ENCODE measurements at places on chromosomes 1 and 21. TPM values are rescaled to one million over a fixed set of nuclear protein-coding genes. Genes with fewer than 3 reads are reported as not detected.
A peak's percentile ranks its signal among the peaks of the same experiment; 100 is the strongest.

- DNase-seq: peak; percentile 86
Observed at GRCh38 chr1:5637171-5637570, 355.1 kb downstream of the NPHP4 start.

- DNase-seq: no peak
Observed at GRCh38 chr21:45830221-45830640, 151.3 kb upstream of the COL6A1 start.

DNA sequence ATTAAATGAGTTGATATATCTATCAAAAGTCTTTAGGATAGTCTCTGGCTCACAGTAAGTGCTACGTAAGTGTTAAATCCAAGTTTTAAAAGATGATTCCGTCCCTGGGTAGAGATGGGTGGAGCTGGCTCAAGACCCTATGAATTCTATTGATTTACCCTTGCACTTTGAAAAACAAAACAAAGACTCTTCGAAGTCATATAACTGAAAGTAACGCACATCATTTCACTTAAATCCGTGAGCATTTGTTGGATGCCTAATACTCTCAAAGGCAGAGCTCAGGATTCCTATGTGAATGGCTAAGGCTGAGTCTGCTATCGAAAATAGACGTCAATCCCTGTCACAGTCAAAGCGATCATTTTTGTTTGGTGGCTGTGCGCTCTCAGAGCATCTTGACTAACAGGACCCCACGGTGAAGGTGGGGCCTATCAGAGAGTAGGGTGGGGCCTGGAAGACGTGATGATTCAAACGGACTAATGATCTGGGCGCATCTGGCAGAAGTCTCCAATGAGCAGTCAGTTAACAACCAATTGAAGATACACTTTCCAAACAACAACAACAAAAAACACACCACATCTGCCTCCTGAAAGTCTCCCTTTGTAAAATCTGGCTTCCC is 1.2 kb upstream of the NUCKS1 start:
- DNase-seq: no peak

- no peak for DNase-seq
Observed at GRCh38 chr21:33949516-33950430, 34.2 kb upstream of the ATP5PO start.

DNA sequence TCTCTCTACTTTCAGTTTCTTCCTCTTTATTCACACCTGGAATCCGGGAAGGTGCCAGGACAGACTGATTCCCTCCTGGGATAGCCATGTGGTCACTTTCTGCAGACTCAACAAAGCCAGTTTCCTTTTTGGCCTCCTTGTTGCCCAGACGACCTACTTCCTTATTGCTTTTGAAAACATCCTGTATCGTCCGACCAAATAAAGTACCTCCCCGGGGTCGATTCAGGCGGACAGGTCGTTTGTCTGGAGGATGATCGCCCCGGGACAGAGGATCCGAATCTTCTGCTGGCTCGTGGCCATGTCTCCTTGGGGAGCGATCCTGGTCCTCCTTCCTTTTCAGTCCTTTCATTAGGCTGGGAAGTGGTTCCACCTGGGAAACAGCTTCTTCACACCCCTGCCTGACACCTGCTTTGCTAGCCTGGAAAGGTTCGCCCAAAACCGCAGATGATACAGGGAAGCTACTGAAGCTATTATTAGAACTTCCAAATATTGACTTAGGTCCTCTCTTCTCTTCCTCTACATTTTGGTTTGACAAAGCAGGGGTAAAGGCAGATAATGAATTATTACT is 1.2 kb downstream of the MCM3AP start:
- no peak for DNase-seq

- no peak for DNase-seq
Observed at GRCh38 chr1:242629396-242629795, 104.9 kb upstream of the PLD5 start.

- DNase-seq: no peak
Observed at GRCh38 chr1:244854166-244854565, 10.2 kb downstream of the HNRNPU start.

DNA sequence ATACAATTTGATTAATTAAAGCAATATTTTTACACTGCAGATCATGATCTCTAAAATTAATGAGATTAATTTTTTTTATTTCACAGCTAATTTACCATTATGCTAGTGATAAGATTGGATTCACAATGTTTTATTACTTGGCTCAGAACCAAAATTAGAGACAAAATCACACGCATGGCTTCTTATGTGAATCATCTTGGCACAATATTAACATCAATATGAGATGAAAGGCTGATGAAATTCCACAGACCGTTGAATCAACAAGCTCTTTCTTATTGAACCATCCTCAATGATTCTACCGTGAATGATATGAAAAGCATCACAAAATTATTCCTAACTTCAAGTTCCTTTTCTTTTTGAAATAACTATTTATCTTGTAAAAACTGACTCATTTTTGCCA is 544.9 kb downstream of the KCNT2 start:
- DNase-seq: no peak

DNA sequence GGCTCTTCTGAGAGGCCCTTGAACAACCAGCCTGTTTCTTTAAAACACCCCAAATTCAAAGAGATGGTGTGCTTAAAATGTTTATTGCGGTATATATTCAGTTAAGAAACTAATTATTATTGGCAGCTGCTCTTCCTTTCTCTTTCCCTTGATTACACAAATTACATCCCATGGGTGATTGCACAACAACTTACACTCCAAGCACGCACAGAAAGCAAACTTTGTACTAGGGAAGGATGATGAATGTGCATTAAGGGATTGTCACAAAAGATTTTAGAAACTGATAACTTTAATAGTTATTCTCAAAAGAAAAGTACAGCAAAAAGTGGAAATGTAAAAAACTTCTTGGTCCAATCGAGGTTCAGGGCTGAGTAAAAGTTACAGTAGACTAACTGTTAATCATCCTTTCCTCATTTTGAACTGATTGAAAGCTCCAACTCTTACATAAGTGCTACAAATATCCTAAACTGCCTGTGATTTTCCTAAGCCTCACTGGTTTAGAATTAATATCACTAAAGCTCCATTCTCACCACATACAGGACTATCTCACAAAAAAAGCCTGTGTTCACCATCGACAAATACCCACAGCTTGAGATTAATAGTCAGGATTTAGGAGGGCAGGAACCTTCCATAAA is 153.4 kb downstream of the TTLL7 start:
- DNase-seq: no peak

DNA sequence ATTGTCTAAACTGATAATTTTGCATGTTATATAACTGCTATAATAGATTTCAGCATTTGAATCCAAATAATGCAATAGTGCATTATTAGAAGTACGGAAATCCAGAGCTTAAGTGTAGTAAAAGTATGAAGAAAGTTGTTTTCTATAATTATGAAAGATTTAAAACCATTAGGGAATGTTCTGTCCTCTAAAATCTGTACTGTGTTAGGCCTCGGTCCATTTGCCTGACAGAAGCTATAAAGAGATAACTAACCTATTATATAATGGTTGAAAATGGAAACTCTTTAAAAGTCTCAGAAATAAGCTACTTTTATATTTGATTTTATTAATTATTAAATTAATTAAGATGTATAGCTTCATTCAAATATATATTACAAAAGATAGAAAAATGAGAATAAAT is 16.2 kb upstream of the RGS2 start:
- DNase-seq: no peak

GRCh38 chr1:150810958-150811659 is 3.0 kb upstream of the CTSK start:
- no peak for DNase-seq

GRCh38 chr1:12341667-12342066 is 111.8 kb downstream of the VPS13D start:
- DNase-seq: no peak

GRCh38 chr21:17921579-17922530 is 102.7 kb upstream of the C21orf91 start:
- no peak for DNase-seq

DNA sequence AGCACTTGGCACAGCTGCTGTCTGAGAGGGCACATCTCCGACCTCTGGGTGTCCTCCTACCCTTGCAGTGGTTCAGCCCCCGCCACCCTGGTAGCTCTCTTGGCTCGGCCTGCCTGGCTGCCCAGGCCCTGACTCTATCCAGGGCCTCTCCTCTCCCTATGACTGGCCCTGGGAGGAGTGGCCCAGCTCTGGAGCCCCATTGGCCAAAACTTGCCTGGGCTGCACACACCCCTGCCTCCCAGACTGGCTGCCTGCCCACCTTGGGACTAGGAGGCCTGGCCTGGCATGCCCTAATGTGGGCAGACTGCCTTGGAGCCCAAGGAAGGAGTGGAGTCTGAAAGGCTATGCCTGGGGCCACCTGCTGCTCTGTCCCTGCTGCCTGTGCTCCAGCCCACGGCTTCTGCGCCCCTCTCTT is 33.6 kb downstream of the ACOT11 start:
- peak; percentile 73 for DNase-seq

- DNase-seq: no peak
Observed at GRCh38 chr21:37876561-37876960, 39.7 kb downstream of the KCNJ6 start.

- no peak for DNase-seq
Observed at GRCh38 chr1:2594641-2595131, 8.1 kb downstream of the PRXL2B start.

DNA sequence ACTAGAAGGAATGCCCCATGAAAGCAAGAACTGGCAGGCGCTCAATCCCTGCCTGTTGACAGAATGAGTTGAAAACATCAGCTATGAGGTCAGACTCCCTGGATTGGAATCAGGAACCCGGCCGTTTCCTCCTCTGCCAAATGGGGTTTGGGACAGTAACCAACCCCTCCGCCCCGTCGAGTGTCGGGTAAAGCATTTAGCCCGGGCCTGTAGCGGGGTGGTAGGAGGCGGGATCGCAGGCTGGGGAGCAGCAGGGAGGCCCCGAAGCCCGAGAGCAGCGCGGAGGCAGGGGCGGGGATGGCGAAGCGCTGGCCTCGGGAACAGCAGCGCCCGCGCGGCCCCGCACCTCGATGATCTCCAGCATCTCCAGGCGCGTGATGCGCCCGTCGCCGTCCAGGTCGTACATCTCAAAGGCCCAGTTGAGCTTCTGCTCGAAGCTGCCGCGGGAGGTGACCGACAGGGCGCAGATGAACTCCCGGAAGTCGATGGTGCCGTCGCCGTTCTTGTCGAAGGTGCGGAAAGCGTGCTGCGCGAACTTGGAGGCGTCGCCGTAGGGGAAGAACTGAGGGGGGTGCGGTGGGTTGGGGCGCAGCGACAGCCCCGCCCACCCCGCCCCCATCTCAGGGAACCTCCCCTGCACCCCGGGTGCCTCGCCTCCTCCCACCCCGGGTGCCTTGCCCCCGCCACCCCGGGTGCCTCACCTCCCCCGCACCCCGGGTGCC is 7.5 kb downstream of the HPCAL4 start:
- DNase-seq: no peak

DNA sequence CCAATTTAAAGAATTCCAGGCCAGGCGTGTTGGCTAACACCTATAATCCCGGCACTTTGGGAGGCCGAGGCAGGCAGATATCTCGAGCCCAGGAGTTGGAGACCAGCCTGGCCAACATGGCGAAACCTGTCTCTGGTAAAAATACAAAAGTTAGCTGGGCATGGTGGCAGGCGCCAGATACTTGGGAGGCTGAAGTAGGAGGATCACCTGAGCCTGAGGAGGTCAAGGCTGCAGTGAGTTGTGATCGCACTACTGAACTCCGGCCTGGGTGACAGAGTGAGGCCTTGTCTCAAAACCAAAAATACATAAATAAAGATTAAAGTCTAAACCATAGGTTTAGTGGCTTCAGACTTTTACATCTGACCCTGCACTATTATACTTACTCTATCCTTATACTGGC is 32.4 kb downstream of the BTG3 start:
- no peak for DNase-seq

DNA sequence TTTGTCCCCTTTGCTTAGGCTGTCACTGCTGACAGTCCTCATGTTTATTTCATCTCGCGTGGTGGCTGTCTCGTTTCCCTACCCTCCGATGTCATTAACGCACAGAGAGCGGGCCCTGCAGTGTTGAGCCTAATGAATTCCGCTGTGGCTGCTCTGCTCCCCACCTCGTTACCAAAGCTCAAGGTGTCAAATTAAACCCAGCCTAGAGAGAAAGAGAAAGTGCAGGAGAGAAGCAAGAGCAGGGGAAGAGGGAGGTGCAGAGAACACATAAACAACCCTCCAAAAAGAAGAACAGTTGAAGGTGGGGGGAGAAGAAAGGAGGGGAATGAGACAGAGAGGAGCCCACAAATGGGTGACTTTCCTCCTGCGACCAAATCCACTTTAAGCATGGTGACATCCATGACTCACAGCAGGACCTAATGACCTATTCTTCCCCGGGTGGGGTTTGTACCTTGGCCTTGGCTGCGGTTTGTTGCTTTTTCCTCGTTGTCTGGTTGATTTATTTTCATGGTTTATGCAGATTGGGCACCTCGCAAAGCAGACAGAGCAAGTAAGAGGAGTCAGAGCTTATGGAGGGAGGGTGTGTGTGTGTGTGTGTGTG is 92.5 kb downstream of the PBX1 start:
- DNase-seq: no peak

PLEKHG5 gene
- 170 TPM for total RNA-seq

SH2D1B gene
- not detected for total RNA-seq

ETV3L gene
- not detected for total RNA-seq

ADGRB2 gene
- total RNA-seq: 4.6 TPM

NGF gene
- total RNA-seq: 0.84 TPM

USH2A gene
- total RNA-seq: 0.03 TPM

C1orf105 gene
- total RNA-seq: not detected

KRTAP24-1 gene
- total RNA-seq: 0.17 TPM

C1orf226 gene
- total RNA-seq: 3.7 TPM

PRAMEF13 gene
- total RNA-seq: not detected

GJA8 gene
- total RNA-seq: not detected
